CD4-positive, alpha-beta T cell treated with Interleukin-10 for 1 hour (primary cell): ENCODE measurements at places on chromosomes 11 and 22.

- no peak for DNase-seq
Measured at GRCh38 chr11:36427876-36428275, 82.2 kb downstream of the TRAF6 start.

DNA sequence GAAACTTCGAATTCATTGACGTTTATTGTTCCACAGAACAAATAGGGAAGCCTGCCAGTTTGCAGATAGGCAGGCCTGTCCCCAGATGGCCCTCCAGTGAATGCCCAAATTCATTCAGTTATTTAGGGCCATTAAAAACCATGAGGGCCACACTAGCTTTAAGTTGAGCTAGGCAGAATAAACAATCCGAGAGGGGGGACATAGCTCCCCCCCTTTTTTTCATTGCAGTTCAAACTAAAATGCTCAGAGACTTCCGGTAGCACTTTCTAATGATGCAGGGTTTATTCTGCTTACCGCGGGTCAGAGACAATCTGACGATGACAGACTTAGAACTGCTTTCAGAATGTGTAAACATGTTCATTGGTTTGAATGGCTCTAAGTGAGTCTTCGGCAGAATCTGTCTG, 72.0 kb downstream of the ZBTB16 start:
- peak; percentile 27 for DNase-seq

DNA sequence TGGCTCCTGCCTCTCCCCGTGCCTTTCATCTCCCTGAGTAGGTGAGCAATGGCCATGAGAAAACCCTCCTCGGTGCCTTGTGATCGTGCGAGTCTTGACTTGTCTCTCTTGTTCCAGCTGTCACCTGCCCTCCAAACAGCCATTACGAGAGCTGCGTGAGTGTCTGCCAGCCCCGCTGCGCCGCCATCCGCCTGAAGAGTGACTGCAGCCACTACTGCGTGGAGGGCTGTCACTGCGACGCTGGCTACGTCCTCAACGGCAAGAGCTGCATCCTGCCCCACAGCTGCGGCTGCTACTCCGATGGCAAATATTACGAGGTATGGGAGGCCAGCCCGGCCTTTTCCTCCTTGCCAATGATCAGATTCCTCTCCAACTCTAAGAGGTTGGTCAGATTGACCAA, 51.7 kb downstream of the TECTA start:
- DNase-seq: no peak

DNA sequence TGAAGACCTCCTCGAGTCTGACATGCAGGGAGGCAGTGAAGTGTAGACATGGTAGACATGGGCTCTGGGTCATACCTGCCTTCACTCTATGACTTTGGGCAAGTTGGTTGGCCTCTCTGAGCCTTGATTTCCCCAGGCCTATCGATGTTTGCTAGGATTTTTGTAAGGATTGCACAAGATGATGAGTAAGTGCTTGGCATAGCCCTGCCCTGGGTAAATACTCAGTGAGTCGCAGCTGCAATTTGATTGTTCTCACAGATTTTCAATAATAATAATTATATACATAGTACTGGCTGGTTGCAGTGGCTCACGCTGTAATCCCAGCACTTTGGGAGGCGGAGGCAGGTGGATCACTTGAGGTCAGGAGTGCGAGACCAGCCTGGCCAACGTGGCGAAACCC, 18.1 kb downstream of the MCM5 start:
- no peak for DNase-seq

DNA sequence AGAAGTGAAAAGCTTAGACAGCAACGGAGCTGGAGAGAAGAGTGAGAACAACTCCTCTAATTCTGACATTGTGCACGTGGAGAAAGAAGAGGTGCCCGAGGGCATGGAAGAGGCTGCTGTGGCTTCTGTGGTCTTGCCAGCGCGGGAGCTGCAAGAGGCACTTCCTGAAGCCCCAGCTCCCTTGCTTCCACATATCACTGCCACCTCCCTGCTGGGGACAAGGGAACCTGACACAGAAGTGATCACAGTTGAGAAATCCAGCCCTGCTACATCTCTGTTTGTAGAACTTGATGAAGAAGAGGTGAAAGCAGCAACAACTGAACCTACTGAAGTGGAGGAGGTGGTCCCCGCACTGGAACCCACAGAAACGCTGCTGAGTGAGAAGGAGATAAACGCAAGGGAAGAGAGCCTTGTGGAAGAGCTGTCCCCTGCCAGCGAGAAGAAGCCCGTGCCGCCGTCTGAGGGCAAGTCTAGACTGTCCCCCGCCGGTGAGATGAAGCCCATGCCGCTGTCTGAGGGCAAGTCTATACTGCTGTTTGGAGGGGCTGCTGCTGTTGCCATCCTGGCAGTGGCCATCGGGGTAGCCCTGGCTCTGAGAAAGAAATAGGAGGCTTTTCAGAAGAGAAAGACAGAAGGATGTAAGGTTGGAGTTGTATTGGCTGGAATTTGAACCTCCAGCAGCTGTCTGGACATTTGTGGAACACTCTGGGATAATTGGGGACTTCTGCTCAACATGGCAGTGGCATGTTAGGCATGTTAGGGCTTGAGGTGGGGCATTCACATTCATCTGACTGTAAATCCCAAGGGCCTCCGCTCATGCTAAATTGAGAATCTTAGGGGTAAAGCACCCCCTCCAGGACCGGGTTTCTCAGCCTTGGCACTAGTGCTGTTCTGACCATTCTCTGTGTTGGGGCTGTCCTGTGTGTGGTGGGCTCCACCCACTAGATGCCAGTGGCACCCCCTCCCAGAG, 47.1 kb downstream of the BID start:
- no peak for DNase-seq

DNA sequence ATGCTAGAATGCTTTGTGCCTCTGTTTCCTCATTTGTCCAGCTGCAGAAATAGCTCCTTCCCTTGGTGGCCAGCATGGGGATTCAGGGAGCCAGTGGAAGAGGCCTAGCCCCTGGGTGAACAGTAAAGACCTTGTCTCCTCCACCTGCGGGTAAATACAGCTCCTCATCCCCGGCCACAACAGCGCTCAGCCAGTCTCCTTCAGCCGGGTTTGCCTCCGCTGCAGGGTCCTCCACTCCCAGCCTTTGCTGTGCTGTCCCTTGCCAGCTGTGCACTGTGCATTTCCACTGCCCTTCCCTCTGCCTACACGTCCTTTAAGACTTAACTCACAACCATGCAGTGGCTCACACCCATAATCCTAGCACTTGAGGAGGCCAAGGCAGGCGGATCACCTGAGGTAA, 1.5 kb upstream of the CDC42EP1 start:
- DNase-seq: no peak

- no peak for DNase-seq
Measured at GRCh38 chr22:22939588-22940368, 52.2 kb downstream of the IGLL5 start.

DNA sequence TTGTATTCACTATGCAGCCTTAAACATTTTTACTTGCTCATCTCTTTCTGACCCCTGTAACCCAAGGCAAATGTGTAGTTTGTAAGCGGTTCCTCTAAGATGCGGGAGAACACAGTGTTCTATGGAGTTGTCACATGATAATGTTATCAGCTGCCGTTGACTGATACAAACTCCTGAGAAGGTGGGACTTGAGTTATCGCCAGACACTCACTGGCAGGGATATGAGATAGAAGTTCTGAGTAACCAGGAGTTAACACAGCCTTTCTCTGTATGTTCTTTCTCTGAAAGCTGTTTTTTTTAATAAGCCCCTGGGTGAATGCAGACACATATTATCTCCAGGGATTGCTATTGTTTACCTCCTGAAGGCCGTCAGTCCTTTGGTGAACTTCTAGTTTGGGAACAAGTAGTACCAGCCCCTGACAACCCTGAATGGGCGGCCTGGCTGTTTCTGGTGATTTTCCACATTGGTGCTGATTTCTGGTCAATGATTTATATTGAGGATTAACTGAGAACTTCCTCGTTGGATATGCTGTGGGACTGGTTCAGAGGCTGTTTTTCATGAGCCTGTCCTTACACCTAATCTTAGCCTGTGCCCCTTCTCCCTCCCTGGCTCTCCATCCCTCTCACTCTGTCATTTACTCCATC, 155.3 kb upstream of the RASSF10 start:
- no peak for DNase-seq

GRCh38 chr11:57974848-57975601, 48.7 kb upstream of the OR9Q1 start:
- DNase-seq: no peak
